A549 treated with Hydrocortisone at 1 μM for 4 hours (cell line): ENCODE measurements at places on chromosomes 5 and 9. TPM values are rescaled to one million over a fixed set of nuclear protein-coding genes. Genes with fewer than 3 reads are reported as not detected.

The MVB12B gene
- total RNA-seq, result 5.4 to 7.8 TPM (median 6.9 TPM) in 5 replicates

The PCDHB12 gene
- 0.06 TPM in 1 of 5 replicates, not detected in the others for total RNA-seq

The SLC25A2 gene
- not detected in 5 replicates for total RNA-seq

The SNCAIP gene
- total RNA-seq, result 0.03 to 0.05 TPM in 2 of 5 replicates, not detected in the others

The SH3PXD2B gene
- 15.3 to 20.0 TPM (median 18.8 TPM) in 5 replicates for total RNA-seq

The CDX1 gene
- not detected in 5 replicates for total RNA-seq

The SARDH gene
- 0.07 to 0.16 TPM (median 0.15 TPM) in 4 of 5 replicates, not detected in the other for total RNA-seq

The ZNF462 gene
- total RNA-seq, result 3.3 to 4.7 TPM (median 3.6 TPM) in 5 replicates

The PRR7 gene
- total RNA-seq, result 11.3 to 32.8 TPM (median 30.9 TPM) in 5 replicates

The LNPEP gene
- total RNA-seq, result 5.5 to 8.3 TPM (median 7.5 TPM) in 5 replicates

The SRD5A1 gene
- 18.7 to 31.1 TPM (median 28.2 TPM) in 5 replicates for total RNA-seq

The AQP7 gene
- 0.28 to 0.56 TPM (median 0.33 TPM) in 5 replicates for total RNA-seq

The PLPP7 gene
- 0.06 TPM in 1 of 5 replicates, not detected in the others for total RNA-seq

The ZER1 gene
- 14.0 to 15.9 TPM (median 15.1 TPM) in 5 replicates for total RNA-seq
